ENCODE measurements at places on chromosomes 7 and 10.

DNA sequence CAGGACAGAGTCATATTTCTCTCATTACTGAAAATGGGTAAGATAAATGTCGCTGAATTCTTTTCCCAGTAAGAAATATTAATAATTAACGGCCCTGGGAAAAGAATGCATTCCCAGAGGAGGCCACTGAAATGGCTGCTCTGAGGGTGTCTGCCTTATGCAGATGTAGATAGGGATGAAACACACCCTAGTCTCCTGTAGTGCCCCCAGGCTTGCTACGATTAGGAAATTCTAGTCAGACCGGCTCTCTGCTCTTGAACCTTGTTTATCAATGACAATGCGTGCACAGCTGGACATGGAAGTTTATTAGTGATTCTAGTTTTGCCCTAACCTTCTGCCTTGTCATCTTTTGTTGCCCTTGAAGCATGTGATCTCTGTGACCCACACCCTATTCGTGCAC is 291.1 kb downstream of the ZNF248 start:
- DNase-seq, result no peak

- no peak for DNase-seq
Measured at GRCh38 chr10:93071674-93072224, 1.9 kb upstream of the CYP26A1 start.

DNA sequence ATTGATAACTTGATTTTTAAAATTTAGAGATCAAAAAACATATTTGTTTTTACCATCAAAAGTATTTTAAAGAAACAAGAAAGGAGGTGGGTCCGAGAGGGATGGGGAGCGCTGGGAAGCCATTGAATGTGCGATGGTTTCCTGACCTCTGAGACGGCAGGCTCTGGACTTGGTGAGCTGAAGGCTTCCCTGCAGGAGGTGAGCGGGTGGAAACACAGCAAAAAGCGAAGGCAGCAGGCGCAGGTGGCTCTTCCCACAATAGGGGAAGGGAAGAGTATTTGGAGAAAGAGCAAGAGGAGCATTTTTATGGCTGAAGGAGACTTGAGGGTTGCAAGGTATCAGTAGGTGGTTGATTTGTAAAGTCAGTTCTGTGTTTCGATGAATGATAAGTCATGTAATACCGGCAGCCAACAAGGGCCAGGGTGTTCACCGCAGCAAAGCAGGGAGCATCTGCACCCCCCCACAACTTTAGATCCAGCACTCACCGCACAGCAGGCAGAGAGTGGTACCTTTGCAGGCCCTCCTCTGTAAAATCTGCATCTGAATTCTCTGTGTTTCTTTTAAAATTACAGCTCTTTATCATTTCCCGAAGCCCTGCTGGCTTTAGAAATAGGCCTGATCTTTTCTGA is 10.5 kb downstream of the C10orf53 start:
- DNase-seq, result no peak

- DNase-seq, result no peak
Measured at GRCh38 chr7:45156516-45157272, 897 bp upstream of the RAMP3 start.

- no peak for DNase-seq
Measured at GRCh38 chr10:5528989-5529701, 4.4 kb downstream of the CALML3 start.

GRCh38 chr10:120802935-120803334 is 48.2 kb upstream of the WDR11 start:
- no peak for DNase-seq

GRCh38 chr10:123904834-123905409 is 13.3 kb upstream of the CPXM2 start:
- DNase-seq, result no peak

All from effector CD8-positive, alpha-beta T cell (primary cell).